ENCODE measurements at places on chromosomes 3 and 15.
A peak's percentile ranks its signal among the peaks of the same experiment; 100 is the strongest.

- no peak for DNase-seq
Observed at GRCh38 chr3:141456301-141456625, 30.6 kb upstream of the RASA2 start.

DNA sequence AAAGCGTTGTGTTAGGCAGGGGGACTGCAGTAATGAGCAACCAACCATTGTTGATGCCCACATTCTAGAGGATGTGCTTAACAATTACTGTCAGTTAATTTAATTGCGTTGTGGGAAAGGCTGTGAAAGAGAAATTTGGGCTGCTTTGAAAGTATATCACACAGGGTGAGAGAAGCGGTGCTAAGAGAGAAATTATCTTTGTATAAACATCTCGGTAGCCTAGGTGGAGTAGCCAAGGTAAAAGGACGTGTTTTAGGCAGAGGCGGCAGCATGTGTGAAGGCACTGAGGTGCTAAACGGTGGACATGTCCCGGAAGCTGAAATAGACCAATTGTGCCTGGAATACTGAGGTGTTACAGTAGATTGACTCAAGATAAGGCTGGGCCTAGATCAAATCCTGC lies 71.9 kb downstream of the UBE2E2 start:
- DNase-seq = no peak

- DNase-seq = peak; percentile 50
Observed at GRCh38 chr15:98896002-98896721, 111.4 kb downstream of the PGPEP1L start.

DNA sequence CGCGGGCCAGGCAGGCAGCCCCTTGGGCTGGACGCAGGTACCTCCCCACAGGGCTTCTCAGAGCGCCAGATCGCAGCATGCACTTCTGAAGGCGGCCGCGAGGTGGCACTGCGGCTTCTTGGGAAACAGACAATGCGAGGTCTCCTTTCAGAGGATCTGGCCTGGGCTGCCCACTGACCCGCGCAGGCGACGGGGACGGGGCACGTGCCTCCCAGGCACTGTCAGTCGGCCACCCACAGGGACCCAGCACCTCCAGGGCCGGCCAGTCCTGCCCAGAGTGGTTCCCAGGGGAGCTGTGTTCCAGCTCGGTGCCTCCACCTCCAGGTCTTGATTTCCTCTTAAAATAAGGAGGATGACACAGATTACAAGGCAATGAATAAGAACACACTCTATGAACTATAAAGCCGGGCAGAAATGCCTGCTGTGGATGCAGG lies 24.4 kb upstream of the TXNRD3 start:
- peak; percentile 90 for DNase-seq

- DNase-seq = peak; percentile 36
Observed at GRCh38 chr3:138328341-138328740, 1.3 kb downstream of the NME9 start.

DNA sequence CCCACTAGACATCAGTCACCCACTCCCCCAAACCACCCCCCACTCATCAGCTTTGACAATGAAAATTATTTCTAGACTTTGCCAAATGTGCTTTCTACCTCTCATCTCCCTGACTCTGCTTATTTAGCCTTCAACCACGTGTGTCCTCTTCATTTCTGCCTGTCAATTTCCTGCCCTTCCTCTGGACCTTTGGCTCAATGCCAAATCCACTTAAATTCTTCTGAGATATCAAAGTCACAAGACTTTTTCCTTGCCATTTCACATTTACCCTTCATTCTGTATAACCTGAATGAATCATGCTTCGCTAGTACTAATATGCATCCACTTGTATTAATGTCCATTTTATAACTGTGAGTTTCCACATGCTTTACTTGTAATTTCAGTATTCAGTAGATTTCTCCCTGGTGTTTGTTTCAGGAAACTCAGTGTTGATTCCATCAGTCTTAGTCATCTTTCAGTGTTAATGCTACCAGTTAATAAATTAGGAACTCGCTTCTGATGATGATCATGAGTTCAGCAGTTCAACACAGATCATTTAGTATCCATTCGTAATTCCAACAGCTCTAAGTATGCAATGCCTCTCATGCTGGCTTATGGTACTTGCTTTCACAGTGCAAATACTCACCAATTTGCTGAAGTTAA lies 128.2 kb upstream of the OSTN start:
- DNase-seq = no peak

- peak; percentile 99 for DNase-seq
Observed at GRCh38 chr3:184320104-184320445, 5.7 kb downstream of the EIF4G1 start.

- DNase-seq = no peak
Observed at GRCh38 chr3:13055634-13056033, 17.6 kb downstream of the IQSEC1 start.

DNA sequence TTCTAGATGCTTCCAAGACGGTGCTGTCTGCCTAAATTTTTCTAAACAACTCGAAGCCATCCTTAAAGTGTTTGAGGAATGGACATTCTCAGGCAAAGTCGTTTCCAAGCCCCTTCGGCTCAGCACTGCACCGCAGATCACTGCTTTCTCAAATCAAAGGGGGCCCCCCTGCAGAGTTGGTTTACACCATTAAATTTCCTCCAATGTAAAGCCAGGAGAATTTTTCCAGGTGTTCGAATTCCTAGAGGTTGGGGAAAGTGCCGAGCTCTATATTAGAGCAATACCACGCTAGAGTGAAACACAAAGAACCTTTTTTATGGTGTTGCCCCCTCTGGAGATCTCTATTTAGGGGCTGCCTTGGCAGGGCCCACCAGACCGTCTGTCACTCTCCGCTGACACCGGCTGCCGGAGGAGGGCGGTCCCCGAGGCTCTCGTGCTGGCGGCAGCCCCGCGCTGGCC lies 277.9 kb upstream of the NR2F2 start:
- DNase-seq = no peak

DNA sequence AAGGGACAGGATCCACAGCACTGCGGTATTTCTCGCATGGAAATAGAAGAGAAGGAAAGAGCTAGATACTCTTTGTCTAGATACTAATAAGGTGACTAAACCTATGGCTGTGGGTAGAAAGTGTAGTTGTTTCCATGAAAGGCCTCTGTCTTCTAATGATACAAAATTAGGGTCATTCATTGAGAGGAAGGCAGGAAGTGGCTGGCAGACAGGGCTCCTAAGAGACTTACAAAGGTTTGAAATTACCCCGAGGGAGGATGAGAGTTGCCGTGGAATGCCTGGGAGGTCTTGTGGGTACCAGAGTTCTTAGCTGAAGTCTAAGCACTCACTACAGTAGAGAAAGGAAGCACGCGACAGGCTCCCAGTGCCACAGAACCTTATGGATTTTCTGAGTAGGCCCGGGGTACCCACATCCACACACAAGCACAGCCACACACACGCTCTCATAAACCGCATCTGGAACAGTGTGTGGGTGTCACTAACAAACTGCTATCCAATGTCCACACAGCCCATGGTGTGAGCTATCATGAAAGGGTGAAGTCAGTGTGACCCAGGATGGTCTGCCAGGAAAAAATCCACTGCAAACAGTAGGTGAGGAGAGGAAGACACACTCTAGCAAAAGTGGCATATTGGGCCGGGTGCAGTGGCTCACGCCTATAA lies 221.4 kb downstream of the FAM43A start:
- DNase-seq = no peak

- peak; percentile 61 for DNase-seq
Observed at GRCh38 chr15:41512940-41513505, 604 bp downstream of the LTK start.

GRCh38 chr3:178325330-178325729 lies 210.9 kb upstream of the KCNMB2 start:
- peak; percentile 83 for DNase-seq

DNA sequence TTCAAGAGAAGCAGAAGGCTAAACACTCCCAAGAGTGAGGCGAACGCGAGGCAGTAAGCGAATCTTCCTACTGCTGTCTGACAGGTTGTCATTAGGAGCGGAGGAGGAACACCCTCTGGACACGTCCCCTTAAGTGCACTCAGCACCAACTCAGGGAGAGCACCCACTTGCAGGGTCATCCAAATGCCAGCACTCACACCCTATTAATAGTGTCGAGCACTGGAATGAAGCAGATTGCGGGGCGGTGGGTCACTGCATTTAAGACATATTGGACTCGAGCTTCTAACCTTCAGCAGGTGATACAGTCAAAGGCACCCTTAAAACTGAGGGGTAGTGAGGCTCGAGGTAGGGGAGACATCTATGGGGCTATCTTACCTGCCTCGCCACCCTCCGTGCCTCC lies 28.7 kb downstream of the SH3BP5 start:
- no peak for DNase-seq

GRCh38 chr3:41601404-41601987 lies 360.4 kb downstream of the ULK4 start:
- DNase-seq = no peak

DNA sequence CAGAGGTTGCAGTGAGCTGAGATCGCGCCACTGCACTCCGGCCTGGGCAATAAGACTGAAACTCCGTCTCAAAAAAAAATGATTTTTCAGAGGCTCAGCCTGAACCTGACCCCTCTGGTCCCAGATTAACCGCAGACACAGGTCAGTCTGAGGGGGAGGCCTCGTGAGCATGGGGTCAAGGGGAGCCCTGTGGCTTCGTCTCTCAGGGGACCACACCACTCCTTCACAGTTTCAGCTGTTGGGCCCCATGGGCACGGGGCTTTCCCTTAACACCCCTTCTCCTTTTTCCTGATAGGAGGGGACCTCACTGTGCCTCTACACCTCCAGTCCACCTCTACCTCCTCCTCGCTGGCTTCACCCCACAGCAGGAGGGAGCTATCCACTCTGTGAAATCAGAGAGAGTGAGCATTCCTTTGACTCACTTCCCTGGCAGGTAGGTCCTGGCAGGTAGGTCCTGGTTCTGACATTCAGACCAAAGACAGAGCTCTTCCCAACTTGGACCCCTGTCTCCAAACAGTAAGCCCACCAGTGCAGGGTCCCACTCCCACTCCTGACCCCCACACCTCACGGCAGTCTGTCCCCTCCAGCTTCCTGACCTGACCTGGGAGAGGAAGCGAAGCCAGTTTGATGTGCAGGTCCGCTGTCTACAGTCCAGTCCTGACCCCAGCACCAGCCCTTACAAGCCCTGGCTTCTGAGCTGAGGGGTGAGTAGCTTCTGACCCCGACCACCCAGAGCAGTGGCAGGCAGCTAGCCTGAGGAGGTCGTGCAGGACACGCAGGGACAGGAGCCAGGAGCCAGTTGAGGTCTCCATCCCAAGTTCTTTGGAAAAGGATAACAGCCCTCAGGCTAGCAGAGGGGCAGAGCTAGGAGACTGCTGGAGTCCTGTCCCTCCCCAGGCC lies 9.0 kb downstream of the RRP9 start:
- DNase-seq = no peak

DNA sequence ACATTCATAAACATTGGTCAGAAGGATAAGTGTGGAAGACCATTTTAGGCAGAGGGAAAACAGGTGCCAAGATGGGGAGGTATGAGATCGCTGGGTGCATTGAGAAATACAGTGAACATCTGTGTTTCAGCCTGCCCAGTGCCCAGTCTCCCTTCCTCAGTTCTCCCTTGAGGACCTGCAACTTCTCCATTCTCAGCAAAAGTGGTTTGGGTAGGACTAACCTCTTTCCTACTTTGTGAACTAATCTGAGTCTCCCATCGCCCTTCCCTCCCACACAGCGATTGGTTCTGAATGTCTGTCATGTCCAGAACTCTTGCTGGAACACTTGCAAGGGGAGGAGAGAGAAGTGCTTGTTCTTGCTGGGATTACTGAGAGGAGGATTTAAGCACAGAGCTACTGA lies 10.9 kb upstream of the CCNL1 start:
- DNase-seq = no peak

- no peak for DNase-seq
Observed at GRCh38 chr3:13594991-13595421, 46.1 kb downstream of the FBLN2 start.

DNA sequence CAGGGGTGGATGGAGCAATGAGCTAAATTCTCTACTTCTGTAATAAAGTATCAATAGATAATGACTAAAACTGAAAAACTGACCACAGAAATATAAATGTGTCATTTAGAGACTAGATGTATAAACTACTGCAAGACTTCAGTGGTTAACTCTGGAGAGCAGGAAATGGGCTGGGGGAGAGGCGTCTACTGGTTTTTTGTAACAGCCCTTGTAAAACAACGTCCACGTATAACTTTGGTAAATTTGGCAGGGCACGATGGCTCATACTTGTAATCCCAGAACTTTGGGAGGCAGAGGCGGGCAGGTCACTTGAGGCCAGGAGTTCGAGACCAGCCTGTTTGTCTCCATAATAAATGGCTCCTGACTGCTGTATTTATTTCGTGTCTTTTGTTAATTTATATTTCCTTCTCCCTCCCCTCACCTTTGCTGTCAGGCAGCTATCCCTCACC lies 12.5 kb downstream of the RAB27A start:
- no peak for DNase-seq

GRCh38 chr15:77295446-77295845 lies 124.5 kb downstream of the PEAK1 start:
- no peak for DNase-seq

GRCh38 chr3:171935261-171936123 lies 92.3 kb downstream of the TMEM212 start:
- DNase-seq = no peak

GRCh38 chr15:83155942-83156341 lies 48.5 kb downstream of the TM6SF1 start:
- DNase-seq = no peak

DNA sequence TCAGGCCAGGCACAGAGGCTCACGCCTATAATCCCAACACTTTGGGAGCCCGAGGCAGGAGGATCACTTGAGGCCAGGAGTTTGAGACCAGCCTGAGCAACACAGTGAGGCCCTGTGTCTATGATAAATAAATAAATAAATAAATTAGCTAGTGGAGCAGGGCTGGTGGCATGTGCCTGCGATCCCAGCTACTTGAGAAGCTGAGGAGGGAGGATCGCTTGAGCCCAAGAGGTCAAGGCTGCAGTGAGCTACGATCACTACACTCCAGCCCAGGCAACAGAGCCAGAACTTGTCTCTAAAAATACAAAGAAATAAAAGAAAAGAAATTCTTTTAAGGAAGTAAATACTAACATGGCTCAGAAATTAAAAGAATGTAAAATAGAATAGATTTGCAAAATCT lies 91.8 kb downstream of the LIPC start:
- DNase-seq = no peak

DNA sequence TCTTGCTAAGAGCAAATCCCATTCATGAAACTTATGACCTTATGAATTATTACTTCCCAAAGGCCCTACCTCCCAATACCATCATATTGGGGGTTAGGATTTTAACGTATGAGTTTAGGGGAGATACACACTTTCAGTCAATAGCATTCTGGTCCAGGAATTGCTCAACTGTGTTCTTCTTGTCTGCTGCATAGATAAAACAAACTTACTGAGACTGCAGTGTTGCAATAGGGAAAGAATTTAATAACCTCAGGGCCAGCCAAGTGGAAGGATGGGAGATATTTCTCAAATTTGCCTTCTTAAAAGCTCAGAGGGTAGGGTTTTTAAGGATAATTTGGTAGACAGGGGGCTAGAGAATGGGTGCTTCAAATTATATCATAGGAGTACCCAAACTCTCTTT lies 625.8 kb downstream of the OTOL1 start:
- peak; percentile 78 for DNase-seq

All from adipocyte (in vitro differentiated cells).